Brain (organoid and tissue), 16 donors: ENCODE measurements at places on chromosomes 2 and 18. TPM values are rescaled to one million over a fixed set of nuclear protein-coding genes. Genes with fewer than 3 reads are reported as not detected.

DNA sequence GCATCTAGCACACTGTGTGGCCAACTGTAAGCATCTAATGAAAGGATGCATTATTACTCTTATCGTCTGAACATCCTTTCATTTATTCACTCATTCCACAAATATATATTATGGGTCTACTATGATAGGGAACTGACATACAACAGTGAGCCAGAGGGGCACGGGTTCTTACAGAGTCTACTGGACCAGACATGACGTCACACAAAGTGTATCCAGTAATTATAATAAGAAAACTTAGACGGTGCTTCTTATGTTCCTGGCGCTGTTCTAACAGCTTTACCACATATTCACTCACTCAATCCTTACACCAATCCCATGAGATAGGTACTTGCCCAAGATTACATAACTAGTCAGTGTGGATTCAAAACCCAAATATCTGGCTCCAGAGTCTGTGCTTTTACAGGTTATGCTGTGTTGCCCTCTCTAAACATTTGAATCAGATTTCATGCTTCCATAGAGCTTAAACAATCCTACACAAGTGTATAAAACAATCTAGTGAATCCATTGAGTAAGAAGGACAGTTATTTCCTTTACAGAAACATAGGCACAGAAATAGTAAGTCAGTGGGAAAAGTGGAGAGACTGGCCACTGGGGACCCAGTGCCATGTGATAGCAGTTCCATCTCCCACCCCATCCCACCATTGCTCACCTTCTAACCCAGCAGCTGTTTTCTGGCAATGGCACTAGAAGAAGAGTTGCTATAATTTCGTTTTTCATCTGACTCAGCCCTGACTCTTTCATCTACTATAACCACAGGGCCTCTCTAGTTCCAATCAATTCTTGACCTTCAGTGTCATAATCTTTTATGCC, 24.2 kb upstream of the ARL5A start:
- no peak for DNase-seq

DNA sequence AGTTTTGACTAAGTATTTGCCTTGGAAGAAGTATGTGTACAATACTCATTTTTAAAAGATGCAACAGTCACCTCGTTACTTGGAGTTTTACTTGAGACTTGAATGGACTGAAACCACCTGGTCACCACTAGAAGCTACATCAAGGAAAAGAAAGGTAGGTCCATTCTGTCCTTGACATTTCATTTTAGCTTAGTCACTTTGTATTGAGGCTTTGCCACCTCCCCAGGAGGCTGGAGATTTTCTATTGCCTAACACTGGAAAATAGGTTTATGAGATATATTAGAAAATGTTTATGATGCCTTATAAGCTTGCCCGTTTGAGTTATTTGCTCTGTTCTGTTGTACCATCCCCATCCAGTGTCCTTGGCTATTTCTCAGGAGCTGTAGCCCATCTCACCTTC, 107.9 kb upstream of the ETAA1 start:
- DNase-seq, result no peak

GRCh38 chr2:112520234-112520783, 22.0 kb upstream of the POLR1B start:
- DNase-seq, result no peak

GRCh38 chr2:110742412-110742811, 10.0 kb downstream of the ACOXL start:
- no peak for DNase-seq

- no peak for DNase-seq
Observed at GRCh38 chr18:13581496-13582177, 144.7 kb downstream of the FAM210A start.

- no peak for DNase-seq
Observed at GRCh38 chr18:48546396-48546795, 7.6 kb downstream of the CTIF start.

BMP10 gene
- polyA plus RNA-seq, result not detected

STEAP3 gene
- 10.9 TPM for polyA plus RNA-seq
